D341Med (cell line): ENCODE measurements at places on chromosomes 4 and X.

- DNase-seq, result no peak
Observed at GRCh38 chrX:70253377-70254062, 6.5 kb downstream of the P2RY4 start.

- DNase-seq, result no peak
Observed at GRCh38 chr4:38905652-38906385, 38.2 kb downstream of the FAM114A1 start.

GRCh38 chrX:72269671-72270251, 7.3 kb downstream of the RPS4X start:
- DNase-seq, result no peak

DNA sequence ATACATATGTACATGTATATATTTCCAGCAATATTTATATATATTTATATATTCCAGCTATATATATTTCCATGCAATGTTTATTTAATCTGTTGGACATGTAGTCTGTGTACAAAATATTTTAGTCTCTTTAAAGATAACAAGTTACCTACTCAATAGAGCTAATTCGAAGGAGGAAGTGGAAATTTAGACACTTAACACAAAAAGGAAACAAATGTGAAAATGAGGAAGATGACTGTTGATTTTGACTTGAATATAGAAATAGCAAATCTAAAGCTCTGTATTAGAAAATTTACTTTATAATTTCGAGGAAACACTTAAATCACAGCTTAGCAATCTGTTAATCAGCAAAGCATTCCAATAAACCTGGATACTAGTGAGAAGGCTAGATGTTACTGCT, 1064.4 kb downstream of the PCDH7 start:
- no peak for DNase-seq

DNA sequence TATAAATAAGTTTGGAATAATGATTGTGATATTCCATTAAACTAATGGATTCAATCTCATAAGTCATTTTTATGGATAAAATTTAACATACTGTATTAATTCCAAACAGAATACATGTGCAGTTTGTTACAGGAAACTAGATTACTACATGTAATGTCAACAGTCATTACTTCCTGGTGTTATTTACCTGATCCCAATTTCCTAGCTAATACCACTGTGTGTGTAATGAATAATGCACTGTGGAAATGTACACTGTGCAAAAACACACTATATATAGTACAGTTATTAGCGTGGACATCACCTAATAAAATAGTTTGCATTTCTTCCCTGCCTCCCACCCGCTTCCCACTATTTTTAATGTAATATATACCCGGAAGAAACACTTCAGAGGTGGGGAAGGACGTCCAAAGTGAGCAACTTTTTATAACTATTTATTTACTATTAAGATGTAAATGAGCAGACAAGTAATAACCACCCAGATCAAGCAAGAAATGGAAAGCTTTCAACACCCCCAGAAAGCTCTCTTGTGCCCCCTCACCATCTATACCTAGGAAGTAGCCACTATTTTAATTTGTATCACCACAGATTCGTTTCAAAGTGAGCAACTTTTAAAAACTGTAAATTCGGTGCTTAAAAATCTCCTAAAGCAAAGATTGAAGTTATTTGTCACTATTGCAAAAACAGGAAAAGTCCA, 219.1 kb downstream of the THOC2 start:
- no peak for DNase-seq

DNA sequence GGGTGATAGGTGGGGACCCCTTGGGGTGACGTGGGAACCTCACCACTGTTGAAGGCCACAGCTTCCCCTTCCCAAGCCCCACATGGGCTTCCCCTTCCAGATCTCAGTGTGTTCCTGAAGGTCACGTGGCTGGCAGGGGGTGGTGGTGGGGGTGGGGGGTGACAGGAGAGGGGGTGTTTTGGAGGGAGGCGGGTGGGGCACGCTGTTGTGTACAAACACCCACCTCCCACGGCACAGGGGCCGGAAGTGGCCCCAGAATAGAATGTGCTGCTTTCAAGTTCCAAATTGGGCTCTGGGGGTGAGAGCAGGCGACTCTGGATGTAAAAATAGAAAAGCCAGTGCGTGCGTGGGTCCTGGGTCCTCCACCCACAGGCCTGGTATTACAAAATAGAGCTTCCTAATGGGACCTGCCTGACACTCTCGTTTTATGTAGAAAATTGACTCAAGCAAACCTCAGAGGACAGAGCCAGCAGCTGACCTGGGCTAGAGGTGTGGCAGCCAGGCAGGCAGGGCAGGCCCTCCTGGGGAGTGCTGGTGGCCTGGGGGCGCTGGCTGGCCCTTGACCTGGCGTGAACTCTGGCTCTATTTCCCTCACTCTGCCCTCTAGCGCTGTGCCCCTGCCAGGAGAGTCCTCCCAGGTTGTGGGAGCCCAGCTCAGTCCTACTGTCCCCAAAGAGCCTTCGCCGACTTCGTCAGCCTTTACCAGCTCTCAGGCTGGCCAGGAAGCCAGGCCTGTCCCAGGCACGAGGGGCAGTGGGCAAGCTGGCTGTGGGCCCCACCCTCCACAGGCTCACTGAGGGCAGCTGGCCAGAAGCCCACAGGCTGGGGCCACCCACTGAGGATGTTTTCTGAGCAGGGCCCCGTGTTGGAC, 5.4 kb upstream of the SH3BP2 start:
- DNase-seq, result no peak

DNA sequence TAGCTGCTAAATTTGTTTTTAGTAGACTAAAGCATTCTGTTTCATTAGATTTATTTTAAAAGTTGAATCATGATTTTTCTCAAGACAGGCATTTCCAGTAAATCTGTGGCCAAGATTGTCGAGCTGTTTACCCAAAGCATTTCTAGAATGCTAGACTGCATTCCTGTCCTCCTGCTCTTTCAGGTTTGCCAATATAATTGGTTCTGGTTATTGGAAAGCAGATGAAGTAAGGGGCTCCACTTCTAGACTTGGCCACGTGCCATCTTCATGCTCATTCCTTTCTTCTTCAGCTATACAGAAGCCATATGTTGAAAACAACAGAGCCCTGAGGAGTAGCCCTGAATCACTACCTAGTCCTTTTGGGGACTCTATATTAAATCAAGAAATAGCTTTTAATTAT, 62.5 kb downstream of the PGRMC2 start:
- no peak for DNase-seq

DNA sequence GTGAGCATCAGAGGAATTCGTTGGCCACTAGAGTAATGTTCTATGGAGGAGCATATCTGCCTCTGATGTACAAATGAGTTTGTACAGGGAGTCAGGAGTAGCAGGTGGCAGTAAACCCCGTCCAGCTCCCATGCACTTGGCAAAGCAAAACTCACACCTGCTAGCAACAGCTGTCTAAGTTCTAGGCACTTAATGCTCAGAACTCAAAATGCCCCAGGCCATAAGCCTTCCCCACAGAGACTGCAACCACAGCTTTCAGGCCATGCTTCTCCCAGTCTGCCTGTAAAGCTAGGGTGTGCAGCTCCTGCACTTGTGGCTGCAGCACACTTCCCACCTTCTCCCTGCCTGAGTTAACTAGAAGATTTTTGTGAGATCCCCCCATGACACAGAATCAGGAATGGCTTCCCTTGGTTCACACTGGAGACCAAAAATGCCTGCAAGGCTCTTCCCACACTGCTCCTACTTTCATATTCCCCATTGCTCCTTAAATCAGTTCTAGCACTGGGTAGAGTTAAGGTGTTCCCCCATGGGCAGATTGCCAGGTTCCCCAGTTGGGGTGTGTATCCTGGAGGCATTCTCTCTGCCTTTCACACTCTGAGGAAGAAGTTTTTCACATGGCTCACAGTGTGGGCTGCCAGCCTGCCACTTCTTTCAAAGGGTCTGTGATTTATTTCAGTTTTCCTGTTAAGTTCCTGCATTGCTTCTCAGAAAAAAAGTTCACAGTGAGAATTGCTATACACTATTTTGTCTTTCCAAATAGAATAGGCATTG, 189.9 kb downstream of the STPG2 start:
- DNase-seq, result no peak

DNA sequence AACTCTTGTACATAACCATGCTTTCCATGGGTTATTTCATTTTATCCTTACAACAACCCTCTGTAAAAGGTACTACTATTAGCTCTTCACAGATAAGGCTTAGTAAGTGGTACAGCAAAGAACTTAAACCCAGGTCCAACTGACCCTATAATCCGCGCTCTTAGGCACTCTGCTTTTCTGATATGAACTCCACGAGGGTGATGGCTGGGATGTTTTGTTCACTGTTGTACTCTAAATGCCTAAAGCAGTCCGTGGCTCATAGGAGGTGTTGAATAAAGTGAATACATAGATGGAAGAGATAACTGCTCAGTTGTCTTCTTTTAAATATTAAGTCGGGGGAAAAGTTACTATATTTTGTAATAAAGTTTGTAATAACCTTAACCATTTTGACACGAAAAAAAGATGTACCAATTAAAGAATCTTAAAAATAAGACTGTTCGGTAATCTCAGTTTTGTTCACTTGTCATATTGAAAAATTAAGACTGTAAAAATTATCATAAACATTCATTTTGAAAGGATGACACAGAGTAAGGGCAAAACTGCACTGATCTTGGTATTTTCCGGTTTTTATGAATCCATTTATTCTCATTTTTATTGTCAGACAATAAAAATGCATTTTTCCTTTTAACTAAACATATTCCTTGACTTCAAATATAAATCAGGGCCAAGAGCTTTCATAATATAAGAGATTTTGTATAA, 166.5 kb downstream of the FBXW7 start:
- no peak for DNase-seq

DNA sequence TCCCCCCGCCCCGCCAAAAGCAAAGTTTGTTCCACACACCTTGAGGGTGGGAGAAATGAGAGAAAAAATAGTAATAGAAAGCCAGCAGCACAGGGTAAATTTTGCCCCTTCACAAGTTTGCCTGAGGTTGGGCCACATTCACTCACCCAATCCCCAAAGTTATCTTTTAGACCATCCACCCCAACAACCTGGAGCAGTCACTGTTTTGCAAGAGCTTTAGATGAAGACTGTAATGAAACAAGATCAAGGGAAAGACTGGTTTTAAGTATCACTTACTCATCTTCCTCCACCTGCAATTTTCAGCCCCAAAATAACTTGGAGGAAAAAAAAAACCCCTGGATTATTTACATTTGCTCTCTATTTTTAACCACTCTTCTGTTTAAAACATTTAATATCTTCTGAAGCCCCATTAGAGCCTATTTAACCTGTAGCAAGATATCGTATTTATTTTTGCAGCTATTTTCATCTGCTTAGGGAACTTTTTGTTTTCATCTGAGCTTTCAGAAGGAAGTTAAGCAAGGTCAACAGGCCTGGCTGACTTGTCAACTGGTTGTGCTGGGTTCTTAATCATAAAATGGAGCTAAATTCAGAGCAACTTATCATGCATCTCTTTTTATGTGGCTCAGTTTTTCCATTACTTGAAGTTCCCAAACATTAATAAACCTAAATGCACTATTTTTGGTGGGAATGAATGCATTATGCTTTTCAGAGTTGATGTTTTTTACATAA, 24.6 kb upstream of the TBL1X start:
- no peak for DNase-seq

- no peak for DNase-seq
Observed at GRCh38 chrX:130560544-130560943, 158.8 kb downstream of the RBMX2 start.

- peak; percentile 53 for DNase-seq
Observed at GRCh38 chrX:73214426-73215094, at the start of gene NAP1L2. Gene NAP1L2 (minus strand): TSS chrX:73214851. CDS start chrX:73214492, 359 bp downstream.
